ENCODE measurements at places on chromosomes 3 and 15.

- DNase-seq: no peak
- H3K4me3 ChIP-seq: no peak overlapping the region
- H3K27ac ChIP-seq: no peak overlapping the region
- no peaks in the 10 kb centered on the region for H3K27me3 ChIP-seq
- H3K36me3 ChIP-seq: no peaks in the 10 kb centered on the region
Observed at GRCh38 chr3:15942462-15942861, 144.7 kb upstream of the ANKRD28 start.

DNA sequence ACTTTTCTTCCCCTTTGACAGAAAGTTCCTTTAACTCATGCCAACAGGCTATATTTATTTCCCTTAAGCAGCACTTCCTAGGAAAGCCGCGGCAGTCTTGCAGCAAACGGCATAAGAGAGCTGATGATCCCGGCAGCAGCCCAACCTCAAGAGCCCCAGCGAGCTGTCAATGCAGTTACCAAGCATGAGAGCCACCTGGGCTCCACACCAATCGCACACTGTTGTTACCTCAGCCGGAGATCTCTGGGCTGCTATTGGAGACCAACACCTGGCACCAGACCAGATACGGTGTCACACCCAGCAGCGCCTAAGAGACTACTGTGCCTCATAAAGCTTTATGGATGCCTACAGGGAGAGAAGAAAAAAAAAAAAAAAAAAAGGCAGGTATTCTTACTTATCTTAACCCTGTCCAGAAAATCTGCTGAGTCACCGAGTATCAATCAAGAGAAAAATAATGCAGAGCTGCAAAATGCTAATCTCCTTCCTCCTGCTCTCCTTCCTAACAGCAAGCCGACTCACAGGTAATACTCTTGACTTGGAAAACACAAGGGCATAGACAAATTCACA, 11.7 kb downstream of the ABCC5 start:
- no peaks in the 10 kb centered on the region for H3K4me1 ChIP-seq
- H3K36me3 ChIP-seq: peaks cover 6% of the 10 kb centered on the region
- no peaks in the 10 kb centered on the region for H3K27me3 ChIP-seq
- no peak overlapping the region for H3K27ac ChIP-seq

DNA sequence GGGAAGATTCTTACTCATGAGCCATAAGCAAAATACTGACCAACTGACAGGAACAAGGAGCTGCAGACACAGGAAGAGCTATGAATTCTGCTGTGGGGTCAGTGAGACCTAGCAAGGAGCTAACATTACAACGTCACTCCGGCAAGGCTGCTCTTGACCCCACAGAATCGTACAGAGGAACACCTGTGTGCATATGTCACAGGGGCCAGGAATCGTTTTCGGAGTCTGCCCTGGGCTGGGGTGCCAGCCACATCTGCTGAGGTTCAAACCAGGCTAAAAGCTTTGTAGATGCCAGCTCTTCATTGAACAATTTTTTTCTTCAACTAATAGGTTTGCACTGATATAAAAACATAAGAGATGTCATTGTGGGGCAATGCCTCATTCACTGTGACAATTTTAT, 82.6 kb downstream of the LRRK1 start:
- H3K27me3 ChIP-seq: no peaks in the 10 kb centered on the region
- H3K4me3 ChIP-seq: no peak overlapping the region
- no peak for DNase-seq

GRCh38 chr3:124652009-124652408, 78.2 kb upstream of the UMPS start:
- no peak for DNase-seq
- H3K27ac ChIP-seq: no peak overlapping the region
- H3K36me3 ChIP-seq: peaks cover 81% of the 10 kb centered on the region

DNA sequence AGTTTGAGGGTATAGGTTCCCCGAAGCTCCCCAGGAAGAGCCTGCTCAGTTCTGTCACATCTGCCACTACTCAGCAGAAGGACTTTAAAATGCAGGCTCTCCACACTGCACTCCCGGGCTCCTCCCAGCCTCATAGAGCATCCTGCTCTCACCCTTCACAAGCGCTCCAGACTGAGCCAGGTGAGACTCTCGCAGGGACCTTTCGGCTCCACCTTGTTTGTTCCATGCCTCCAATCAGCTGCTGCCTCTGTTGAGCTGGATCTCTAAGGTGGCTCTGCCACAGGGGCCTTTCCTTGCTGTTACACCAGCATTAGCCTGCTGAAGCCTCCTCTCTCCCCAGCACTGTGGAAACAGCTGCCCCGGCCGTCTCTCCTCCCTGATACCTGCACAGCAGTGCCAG, 56.1 kb downstream of the SLCO3A1 start:
- H3K4me3 ChIP-seq: no peak overlapping the region
- no peak overlapping the region for H3K27ac ChIP-seq
- no peaks in the 10 kb centered on the region for H3K27me3 ChIP-seq
- H3K36me3 ChIP-seq: no peaks in the 10 kb centered on the region

GRCh38 chr3:71186801-71187200, 396.7 kb downstream of the FOXP1 start:
- H3K4me3 ChIP-seq: no peak overlapping the region
- DNase-seq: no peak
- no peaks in the 10 kb centered on the region for H3K36me3 ChIP-seq
- H3K27ac ChIP-seq: no peak overlapping the region
- no peaks in the 10 kb centered on the region for H3K27me3 ChIP-seq
- no peaks in the 10 kb centered on the region for H3K4me1 ChIP-seq

DNA sequence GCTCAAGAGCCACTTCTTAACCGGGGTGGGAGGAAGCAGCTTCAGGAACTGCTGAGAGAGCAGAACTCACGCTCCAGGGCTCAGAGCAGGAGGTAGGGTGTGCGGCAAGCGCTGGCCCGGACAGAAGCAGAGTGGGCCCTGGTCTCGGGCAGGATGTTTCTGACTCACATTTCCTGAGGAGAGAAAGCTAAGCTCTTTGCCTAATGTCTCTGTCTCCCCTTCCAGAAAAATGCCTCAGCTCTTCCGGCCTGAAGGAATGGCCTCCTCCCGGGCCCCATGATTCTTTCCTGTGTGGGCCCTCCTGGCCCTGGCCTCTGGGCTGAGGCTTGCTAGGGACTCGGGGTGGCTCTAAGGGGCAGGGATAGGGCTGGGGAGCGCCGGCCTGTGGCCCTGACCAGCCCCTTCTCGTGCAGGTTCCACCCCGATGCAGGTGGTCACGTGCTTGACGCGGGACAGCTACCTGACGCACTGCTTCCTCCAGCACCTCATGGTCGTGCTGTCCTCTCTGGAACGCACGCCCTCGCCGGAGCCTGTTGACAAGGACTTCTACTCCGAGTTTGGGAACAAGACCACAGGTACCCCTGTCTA, 4.1 kb upstream of the STAB1 start:
- H3K27me3 ChIP-seq: no peaks in the 10 kb centered on the region
- no peak overlapping the region for H3K4me3 ChIP-seq
- peaks cover 72% of the 10 kb centered on the region for H3K36me3 ChIP-seq

DNA sequence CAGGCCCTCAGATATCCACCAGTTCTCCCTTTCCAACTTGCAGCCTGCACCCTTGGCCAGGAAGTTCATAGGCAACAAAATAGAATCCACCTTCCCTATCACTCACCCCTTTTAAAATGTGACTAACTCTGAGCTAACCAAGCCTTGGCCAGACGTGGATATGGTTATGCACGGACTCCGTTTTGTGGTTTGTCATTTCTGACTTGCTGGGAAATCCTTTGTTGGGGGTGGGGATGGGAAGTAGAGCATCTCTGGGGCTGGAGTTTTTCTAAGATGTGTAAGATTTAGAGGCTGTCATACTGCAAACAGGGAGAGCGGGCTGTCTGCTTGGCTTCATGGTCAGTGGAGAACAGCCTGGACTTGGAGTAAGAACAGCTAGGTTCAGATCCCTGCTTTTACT, 62.6 kb downstream of the SMAD3 start:
- no peaks in the 10 kb centered on the region for H3K36me3 ChIP-seq
- DNase-seq: no peak
- H3K4me1 ChIP-seq: peaks cover 17% of the 10 kb centered on the region
- no peak overlapping the region for H3K4me3 ChIP-seq
- H3K27ac ChIP-seq: peak overlapping the region; percentile 86
- H3K27me3 ChIP-seq: no peaks in the 10 kb centered on the region

Measured in ascending aorta (tissue), 2 donors.